ENCODE measurements at places on chromosomes 1 and 21. TPM values are rescaled to one million over a fixed set of nuclear protein-coding genes. Genes with fewer than 3 reads are reported as not detected.

The SNX7 gene
- not detected for total RNA-seq

The LCE1F gene
- total RNA-seq = not detected

The GPR137B gene
- 13.5 TPM for total RNA-seq

The BMP8B gene
- 3.6 TPM for total RNA-seq

The FCMR gene
- 157 TPM for total RNA-seq

The OR2L13 gene
- not detected for total RNA-seq

The JUN gene
- 1,942 TPM for total RNA-seq

The IGSF3 gene
- total RNA-seq = not detected

The ZBTB21 gene
- total RNA-seq = 100 TPM

The FAM43B gene
- total RNA-seq = not detected

The OR2T1 gene
- not detected for total RNA-seq

The TRIM67 gene
- not detected for total RNA-seq

The MAST2 gene
- total RNA-seq = 25.3 TPM

The WDR64 gene
- not detected for total RNA-seq

The L1TD1 gene
- total RNA-seq = not detected

The FAM110D gene
- total RNA-seq = not detected

The SLC45A1 gene
- total RNA-seq = 0.45 TPM

The CFHR2 gene
- total RNA-seq = not detected

The FALEC gene
- total RNA-seq = not detected

The F5 gene
- total RNA-seq = 0.02 TPM

The KIAA0040 gene
- 19.4 TPM for total RNA-seq

The ZSWIM5 gene
- total RNA-seq = 2.3 TPM

The MMP23B gene
- 82.9 TPM for total RNA-seq

The RSPH1 gene
- not detected for total RNA-seq

The PPOX gene
- total RNA-seq = 45.5 TPM

The AMY1A gene
- not detected for total RNA-seq

The AQP10 gene
- total RNA-seq = not detected

The LENEP gene
- not detected for total RNA-seq

The TFF1 gene
- not detected for total RNA-seq

Measured in natural killer cell (primary cell).